NCI-H345 (cell line): ENCODE measurements at places on chromosomes 5 and 9.

GRCh38 chr5:111347021-111347420 lies 122.8 kb downstream of the CAMK4 start:
- DNase-seq, result no peak

DNA sequence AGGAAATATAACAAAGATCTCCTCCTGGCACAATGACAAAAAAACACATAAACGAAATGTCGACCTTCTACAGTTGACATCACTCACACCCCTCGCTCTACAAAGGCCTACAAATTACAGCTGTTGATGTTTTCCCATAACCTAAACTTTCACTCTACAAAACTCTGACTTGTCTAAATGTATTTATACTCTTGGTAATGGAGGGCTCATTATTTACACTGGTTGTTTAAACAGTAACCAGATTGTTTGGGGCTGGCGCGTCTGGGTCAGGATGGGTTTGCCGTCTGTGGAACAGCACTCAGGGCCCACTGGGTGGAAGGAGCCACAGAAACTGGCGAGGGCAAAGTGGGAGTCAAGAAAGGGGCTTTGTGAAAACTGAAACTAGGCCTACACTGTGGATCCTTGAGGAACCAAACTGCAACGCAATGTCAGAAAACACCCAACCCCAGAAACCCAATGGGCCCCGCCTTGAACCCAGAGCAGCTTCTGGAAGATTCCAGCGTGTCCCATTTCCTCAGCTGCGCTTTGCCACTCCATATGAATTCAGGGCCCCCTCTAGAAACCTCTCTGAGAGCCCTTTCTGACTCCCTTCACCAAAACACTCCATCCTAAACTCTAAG lies 136.7 kb downstream of the ROR2 start:
- no peak for DNase-seq

GRCh38 chr5:127243011-127243410 lies 47.6 kb upstream of the MEGF10 start:
- no peak for DNase-seq

DNA sequence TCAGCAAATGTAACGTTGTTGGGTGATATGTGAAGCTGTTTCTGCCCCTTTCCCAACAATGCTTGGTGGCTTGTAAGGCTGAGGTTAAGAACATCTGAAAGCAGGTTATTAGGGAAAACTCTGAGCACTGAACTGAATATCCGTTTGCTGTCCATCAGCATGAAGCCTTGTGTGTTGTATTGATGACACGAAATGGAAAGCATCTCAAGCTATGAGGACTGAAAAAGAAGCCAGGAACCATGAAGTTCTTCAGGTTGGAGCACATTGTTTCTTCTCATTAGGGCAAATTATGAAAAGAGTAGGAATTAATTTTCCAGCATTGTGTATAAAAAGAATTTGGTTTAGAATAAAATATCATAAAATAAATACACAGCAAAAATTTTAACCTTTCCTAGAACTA lies 106.8 kb downstream of the IZUMO3 start:
- DNase-seq, result no peak

DNA sequence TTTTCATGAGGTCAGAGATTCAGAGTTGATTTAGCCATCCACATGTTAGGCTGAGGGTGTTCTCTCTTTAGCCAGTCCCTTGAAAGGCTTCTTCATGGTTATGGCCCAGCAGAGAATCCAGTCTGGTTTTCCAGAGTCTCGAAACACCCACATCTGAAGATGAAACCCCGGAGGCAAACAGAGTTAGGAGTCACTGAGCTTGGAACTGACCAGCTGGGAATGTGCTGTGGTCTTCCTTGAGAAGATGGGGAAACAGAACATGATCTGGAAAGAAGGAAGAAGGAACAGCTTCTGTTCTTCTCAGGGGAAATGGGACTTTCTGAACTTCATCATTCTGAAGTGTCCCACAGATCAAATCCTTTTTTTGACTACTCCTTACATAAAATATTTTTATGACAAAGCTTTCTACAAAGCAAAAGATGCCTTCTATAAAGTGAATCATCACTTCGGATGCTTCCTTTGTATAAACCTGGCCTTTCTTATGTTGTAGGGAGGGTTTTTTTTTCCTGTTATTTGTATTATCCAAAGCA lies 45.4 kb downstream of the ZNF618 start:
- DNase-seq, result no peak

DNA sequence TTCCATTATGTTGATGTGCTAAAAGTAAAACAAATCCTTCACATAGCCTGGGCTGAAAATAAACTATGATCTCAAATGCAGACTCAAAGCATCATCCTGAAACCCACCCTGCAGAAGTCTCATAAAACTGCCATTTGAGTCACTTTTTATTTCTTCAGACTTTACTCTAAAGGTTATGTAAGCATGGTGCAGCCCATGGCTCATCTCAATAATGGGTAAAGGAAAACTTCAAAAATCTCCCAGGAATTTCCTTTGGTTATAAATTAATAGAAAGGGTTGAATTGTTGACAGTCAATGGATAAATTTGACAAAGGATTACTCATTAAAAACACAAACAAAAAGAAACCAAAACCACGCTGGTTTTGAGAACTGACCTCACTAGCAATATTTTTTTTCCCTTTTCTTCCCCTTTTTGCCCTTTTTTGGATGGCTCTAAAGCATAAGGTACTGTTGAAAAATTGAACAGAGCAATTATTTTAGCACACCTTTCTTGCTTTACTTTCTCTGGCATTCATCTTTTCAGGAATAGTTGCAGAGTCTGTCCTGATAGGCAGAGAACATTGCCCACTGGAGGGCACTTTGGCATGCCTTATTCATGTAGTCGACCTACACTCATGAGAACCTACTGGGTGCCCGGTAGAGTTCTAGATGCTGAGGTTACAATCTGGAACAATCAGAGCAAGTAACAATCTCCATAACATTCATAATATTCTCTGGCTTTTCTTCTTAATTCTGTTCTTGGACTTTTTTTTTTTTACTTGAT lies 191.4 kb downstream of the TMEM167A start:
- DNase-seq, result no peak

DNA sequence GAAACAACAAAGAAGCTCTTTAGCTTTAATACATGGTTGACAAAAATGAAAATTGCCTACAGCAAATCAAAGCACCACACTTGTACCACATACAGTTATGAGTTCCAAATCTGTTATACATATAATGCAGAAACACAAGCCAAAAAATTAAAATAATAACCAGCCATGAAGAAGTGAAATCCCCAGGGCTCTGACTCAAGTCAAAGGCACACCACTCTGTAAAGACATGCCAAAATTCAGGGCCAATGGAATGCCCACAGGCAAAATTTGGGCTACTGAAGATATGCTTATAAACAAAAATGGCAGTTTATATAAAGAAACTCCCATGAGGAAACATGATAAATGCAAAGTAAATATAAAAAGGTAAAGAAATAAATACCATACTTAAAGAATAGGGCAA lies 29.0 kb downstream of the THBS4 start:
- no peak for DNase-seq

- no peak for DNase-seq
Observed at GRCh38 chr9:36827593-36827992, 206.5 kb downstream of the PAX5 start.

DNA sequence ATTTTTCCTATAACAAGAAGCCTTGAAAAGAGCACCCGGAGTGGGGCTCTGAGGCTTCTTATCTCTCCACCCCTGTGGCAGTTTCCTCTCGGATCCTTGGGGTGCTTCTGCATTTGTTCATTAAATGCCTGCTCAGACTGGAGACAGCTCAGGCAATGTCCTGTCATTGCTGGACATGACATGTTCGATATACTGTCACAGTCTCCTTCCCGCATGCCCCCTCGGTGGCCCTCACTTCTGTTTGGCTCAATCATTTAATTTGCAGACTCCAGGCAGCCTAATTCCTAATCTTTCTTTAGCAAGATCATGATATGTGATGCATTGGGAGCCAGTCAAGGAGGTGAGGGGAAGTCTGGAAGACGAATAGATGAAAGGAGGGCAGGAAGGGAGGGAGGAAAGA lies 37.5 kb upstream of the CPEB4 start:
- no peak for DNase-seq

DNA sequence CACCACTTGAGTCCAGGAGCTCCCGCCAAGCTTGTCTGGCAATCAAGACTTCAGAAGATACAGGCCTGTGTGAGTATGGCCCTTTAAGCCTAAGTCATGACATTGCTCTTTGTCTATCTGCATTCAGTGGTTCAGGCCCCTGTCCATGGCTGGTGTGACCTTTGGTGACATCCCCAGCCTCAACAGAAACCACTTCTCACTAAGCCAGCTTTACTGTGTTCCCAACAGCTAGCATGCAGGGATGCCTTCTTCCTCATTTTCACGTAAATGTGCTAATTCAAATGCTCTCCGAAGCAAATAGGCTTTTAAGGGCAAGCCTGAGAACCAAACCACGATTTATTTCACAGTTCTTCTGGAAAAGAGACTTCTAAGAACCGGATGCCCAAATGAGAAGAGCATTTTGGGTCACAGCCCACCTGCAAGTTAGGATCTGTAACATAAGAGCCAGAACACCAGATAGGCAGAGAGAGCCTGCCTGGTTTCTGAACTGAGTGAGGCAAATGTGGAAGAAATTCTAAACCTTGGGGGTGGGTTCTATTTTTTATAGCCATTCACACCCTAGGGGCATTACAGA lies 14.9 kb downstream of the CD180 start:
- no peak for DNase-seq

DNA sequence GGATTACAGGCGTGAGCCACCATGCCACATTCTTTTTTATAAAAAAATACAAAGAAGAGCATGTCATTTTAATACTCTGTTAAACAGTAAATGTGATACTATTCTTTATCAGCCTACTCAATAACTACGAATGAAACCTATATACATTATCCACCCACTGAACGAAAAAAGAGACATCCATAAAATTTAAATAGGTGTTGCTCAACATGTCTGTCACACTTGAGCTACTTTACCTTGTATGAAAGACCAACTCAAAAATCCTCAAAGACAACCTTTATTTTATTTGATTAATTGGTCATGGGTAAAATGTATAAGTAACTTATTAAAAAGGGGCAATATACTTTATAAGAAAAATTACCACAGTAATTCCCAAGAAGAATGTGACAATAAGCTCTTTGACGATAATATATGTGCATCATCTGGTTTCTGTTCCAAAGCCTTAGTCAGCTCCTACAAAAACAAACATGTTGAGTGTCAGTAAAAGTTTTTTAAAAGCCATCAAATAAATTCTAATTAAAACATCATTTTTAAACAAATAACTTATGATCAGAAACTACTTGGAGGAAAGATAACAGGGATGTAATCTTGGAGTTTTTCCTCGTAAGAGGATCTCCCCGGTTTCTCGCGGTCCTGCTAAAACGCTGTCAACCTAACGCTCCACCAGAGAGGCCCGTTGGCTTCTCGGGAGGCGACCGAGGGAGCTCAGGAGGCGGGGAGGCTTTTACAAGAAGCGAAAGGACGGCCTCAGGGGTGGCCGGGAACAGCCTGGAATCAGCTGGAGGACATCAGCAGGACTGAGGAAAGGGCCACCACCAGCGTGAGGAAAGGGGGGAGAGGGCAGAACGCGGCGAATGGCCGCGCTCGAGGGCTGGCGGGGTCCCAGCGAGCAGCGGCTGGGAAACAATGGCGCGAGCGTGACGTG lies 13.5 kb upstream of the ANKRD18B start:
- DNase-seq, result peak; percentile 69

GRCh38 chr9:38361473-38361850 lies 31.0 kb upstream of the ALDH1B1 start:
- peak; percentile 62 for DNase-seq

GRCh38 chr5:109868737-109869136 lies 179.0 kb downstream of the MAN2A1 start:
- no peak for DNase-seq

DNA sequence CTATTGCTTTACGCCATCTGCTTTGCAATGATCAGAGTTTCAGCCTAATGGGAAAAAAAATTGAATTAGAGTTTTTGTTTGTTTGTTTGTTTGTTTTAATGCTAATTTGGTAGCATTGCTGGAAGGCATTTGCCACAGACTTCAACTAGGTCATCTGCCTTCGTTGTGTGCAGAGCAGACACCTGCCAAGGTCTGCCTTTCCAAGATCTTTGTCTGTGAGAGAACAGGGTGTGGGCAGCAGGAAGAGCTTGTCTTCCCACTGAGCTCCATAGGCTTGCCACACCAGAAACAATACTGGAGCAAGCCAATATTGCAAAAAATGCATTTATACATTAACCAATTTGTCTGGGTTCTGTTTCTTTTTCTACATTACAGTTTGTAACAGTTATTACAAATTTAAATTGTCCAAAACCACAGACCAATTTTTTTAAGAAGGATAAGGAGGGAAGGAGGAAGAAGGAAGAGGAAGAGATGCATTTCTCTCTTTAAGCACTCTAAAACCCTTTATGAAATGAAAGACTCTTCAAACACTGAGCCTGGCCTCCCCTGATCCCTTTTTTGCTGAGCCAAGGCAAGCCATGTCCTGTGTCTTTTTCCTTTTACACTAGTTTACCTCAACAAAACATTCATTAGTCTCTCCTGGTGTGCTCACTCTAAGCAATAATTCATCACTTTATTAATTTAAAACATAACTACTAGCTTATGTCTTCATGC lies 210.5 kb downstream of the SNX18 start:
- no peak for DNase-seq

GRCh38 chr5:1471240-1471853 lies 26.1 kb upstream of the SLC6A3 start:
- DNase-seq, result no peak

DNA sequence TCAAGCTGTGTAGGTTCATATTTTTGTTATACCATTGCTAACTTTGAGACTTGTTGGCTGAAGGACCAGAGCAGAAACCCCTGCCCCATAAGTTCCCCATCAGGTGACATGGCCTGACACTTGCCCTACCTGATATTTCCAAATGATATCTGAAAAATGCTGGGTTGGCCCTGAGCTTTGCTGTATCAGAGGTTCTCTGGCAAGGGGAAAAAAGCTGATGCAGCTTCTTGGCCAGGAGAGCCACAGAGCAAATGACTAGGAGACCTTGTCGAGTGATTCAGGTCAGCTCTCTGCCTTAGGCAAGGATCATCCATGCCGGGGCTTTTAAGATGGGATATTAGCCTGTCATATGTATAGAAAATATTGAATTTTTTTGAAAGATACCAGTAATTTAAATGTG lies 2.9 kb upstream of the MEGF9 start:
- no peak for DNase-seq

GRCh38 chr5:88719434-88719833 lies 163.6 kb downstream of the MEF2C start:
- no peak for DNase-seq

- no peak for DNase-seq
Observed at GRCh38 chr5:172672681-172673080, 31.6 kb downstream of the NEURL1B start.

GRCh38 chr5:15772131-15772530 lies 272.2 kb downstream of the FBXL7 start:
- DNase-seq, result no peak
